ENCODE measurements at places on chromosomes 13 and 19. TPM values are rescaled to one million over a fixed set of nuclear protein-coding genes. Genes with fewer than 3 reads are reported as not detected.

MBD3L3 gene
- not detected for total RNA-seq

DNA sequence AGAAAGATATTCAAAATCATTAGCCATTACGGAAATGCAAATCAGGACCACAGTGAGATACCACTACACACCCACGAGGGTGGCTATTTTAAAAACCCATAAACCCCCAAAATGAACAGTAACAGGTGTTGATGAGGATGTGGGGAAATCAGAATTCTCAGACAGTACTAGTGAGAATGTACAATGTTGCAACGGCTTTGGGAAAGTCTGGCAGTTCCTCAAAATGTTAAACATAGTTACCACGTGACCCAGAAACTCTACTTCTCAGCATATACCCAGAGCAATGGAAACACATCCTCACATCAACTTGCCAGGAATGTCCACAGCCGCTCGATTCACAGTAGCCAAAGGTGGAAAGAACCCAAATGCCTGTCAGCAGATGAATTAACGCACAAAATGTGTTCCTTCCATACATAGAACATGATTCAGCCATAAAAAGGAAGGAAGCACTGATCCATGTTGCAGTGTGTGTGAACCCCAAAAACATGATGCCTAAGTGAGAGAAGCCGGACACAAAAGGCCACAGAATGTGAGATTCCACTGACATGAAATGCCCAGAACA is 7.0 kb downstream of the PLVAP start:
- DNase-seq, result no peak

- DNase-seq, result no peak
These were observed 31.1 kb downstream of the RB1 start for GRCh38 chr13:48334534-48335127.

DNA sequence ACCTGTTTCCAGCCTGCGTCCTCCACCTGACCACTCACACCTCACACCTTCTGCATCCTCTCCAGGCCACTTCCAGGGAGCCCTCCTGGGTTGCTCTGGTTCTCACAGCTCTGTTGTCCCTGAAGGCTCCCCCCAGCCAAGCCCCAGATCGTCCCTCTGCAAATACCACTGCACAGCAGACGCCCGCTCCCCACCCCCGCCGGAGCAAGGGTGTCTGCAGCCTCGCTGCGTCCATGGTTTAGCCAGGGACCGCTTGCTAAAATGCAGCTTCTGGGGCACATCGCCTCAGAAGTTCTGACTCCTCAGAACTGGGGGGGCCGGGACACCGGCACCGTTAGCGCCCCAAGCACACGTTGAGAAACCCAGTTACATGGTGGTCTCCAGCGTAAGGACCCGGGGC is 983 bp downstream of the LINGO3 start:
- DNase-seq, result no peak

- no peak for DNase-seq
These were observed 106.7 kb upstream of the UBAC2 start for GRCh38 chr13:99093997-99094396.

DNA sequence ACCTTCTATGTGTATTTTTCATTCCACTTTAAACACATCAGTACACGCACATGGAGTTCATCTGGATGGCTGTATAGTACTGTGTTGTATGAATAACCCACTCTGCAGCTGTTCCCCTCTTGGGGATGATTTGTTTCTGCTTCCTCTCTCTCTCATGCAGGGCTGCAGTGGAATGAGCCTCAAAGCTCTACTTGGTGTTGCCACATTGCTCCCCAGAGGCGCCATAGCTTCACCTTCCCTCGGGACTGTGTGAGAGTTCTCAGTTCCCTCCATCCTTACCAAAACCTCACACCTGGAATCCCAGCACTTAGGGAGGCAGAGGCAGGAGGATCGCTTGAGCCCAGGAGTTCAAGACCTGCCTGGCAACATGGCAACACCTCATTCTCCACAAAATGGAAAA is 28.4 kb upstream of the GPR183 start:
- no peak for DNase-seq

DNA sequence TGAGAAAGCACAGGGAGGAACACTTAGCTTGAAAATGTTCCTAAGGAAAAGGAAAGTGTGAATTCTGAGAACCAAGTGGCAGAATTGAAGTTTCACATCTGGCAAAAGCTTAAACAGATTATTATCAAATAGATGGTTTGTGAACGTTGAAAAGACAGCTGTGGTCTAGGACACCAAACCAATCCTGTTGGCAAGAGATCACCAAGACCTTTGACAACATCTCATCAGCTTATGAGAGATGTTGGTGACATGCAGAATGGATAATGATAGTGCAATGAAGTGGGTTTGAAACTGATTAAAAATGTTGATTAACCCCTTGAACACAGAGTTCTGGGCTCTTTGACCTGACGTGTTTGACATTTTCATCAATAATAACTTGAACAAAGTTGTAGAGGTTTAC is 74.6 kb upstream of the GPR183 start:
- no peak for DNase-seq

- DNase-seq, result no peak
These were observed 127.6 kb downstream of the COG6 start for GRCh38 chr13:39783051-39783450.

GRCh38 chr19:8370176-8371010 is 6.4 kb downstream of the ANGPTL4 start:
- DNase-seq, result no peak

DNA sequence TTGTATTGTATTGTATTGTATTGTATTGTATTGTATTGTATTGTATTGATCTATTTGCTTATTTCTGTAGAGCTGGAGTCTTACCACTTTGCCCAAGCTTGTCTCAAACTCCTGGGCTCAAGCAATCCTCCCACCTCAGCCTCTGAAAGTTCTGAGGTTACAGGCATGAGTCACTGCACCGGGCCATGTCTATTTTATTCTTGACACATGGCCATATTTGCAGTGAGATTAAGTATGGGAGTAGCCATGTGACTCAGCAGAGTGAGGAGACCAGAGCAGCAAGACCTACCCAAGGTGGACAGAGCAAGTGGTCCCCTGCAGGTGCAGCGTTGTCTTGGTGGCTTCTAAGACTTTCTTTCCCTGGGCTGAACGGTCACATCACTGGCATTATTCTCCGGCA is 49.1 kb upstream of the UBAC2 start:
- DNase-seq, result no peak

DNA sequence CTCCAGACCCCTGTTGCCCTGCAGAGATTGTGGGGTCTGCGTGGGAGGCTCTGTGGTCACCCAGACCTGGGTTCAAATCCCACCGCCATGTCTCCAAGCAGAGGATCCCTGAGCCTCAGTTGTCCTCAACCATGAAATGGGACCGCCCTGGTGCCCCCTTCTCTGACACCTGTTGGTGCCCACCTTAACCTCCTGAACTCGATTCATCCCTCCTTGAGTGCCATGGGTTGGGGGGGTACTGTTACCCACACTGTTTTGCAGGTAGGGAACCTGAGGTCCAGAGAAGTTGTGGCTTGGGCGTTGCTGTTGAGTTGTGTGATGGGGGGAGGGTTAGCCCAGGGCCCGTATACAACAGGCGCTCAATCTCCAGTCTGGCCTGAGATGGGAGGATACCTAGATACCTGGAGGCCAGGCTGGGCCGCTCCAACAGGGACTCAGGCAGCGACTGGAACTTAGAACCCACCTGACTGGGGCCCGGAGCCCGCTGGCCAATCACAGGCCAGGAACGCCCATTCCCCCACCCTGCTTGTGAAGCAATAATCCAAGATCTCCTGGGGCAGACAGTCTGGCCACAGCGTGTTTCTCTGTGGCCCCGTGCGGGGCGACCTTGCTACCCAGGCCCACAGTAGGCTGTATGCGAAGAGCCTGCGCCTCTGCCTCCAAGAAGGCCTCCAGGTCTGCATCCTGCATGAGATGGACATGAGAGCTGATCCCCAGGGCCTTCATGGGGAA is 2.8 kb downstream of the ARID3A start:
- DNase-seq, result no peak

GRCh38 chr19:44615863-44616247 is 2.5 kb downstream of the IGSF23 start:
- DNase-seq, result no peak

DNA sequence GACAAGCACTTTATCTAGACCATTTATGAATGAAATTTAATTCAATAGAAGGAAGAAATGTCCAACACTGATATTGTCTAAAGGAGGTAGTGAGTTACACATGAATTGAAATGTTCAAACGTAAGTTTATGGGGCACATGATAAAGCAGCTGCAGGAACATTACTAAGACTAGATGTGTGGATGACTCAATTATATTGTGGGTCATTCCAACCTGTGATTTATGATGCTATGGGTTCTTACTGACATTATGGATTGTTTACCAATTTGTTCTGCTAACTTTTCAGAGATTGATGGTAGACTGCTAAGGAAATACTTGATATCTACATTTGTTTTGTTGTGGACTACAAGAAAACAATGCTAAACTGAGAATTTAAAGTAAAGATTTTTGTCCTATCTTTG is 56.1 kb upstream of the ATXN8OS start:
- DNase-seq, result no peak

SYDE1 gene
- total RNA-seq, result 23.7 TPM

- no peak for DNase-seq
These were observed 9.3 kb downstream of the POLR2E start for GRCh38 chr19:1085676-1086442.

LHFPL6 gene
- total RNA-seq, result 31.7 TPM

CCL25 gene
- total RNA-seq, result 1.4 TPM

GRCh38 chr19:871446-872265 is 12.2 kb downstream of the CFD start:
- no peak for DNase-seq

CD70 gene
- 0.74 TPM for total RNA-seq

CABP5 gene
- total RNA-seq, result not detected

GZMM gene
- total RNA-seq, result 0.34 TPM

DNA sequence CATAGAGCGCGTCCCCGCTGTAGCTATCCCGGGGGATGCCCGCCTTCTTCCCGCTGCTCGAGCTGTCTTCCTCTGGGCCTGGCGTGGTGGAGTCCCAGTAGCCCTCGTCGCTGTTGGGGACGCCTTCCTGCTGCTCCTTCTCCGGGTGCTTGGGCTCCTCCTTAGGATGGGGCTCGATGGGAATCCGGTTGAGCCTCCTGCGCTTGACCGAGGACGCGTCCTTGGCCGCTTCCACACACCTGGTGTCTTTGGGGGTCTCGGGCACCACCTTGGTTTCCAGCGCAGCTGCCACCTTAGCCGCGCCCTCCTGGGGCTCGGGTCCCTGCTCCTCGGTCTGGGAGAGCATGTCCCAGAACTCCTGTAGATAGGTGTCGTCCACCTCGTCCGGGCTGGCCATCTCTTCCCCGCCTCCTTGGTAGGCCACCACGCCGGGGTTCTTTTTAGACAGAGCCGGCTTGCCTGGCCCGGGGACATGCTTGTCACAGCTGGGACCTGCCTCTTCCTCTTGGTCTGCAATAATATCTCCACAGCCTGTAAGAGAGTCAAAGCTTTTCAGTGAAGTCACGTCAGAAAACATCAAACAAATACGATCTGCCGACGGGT is 2.0 kb downstream of the AMER2 start:
- DNase-seq, result no peak

DNA sequence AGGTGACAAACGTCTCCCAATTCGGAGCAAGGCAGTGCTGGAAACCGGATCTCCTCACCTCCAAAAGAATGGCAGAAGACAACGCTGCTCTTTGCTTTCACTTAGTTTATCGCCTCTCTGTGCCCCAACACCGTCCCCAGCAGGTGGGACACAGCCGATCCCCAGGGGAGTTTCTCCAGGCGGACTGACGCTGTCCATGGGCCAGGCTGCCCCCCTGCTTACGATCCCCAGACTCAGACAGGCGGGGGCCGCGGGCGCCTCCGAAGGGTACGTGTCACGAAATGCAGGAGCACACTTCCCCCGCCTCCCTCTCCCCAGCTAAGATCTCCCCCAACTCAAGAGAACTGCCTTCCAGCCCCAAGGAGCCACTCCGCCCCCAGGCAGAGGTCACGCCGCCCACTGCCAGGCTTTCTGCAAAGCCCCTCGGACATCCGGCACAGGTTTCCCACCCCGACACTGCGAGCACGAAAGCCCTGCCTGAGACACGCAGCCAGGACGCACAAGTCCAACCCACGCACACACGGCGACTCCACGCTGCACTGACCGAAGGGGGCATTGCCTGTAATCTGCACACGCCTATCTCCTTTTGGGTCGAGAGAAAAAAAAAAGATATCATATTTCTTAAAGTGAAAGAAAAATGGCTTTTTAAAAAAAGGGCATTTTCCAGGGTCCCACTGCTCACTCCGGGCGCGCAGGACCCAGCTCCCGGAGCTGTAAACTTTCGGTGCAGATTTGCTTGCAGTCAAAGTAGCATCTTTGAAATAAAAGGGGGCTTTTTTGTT is 2.0 kb downstream of the SPRY2 start:
- DNase-seq, result peak; percentile 78

- DNase-seq, result no peak
These were observed 854.4 kb downstream of the PCDH9 start for GRCh38 chr13:66375756-66376155.

CILP2 gene
- total RNA-seq, result 0.74 TPM

ZNF575 gene
- total RNA-seq, result 2.6 TPM

DNA sequence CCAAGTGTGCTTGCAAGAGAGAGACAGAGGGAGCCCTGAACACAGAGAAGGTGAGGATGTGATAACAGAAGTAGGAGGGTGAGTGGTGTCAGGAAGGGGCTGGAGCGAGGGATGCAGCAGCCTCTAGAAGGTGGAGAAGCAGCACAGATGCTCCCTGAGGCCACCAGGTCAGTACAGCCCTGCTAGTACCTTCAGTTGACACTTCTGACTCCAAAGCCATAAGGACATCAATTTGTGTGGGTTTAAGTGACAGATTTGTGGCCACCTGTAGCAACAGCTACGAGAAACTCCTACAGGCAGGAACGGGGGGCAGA is 6.9 kb downstream of the ERICH4 start:
- no peak for DNase-seq

PSG5 gene
- total RNA-seq, result not detected

- no peak for DNase-seq
These were observed 11.0 kb downstream of the SGTA start for GRCh38 chr19:2771786-2772674.

GRCh38 chr19:46394402-46394797 is 19.0 kb downstream of the CCDC8 start:
- DNase-seq, result no peak

NLRP4 gene
- not detected for total RNA-seq

- DNase-seq, result no peak
These were observed 1.3 kb downstream of the LAMP1 start for GRCh38 chr13:113298043-113298945.

- no peak for DNase-seq
These were observed 131.2 kb downstream of the IRS2 start for GRCh38 chr13:109655206-109655600.
